ENCODE measurements at places on chromosomes 13 and 19.

DNA sequence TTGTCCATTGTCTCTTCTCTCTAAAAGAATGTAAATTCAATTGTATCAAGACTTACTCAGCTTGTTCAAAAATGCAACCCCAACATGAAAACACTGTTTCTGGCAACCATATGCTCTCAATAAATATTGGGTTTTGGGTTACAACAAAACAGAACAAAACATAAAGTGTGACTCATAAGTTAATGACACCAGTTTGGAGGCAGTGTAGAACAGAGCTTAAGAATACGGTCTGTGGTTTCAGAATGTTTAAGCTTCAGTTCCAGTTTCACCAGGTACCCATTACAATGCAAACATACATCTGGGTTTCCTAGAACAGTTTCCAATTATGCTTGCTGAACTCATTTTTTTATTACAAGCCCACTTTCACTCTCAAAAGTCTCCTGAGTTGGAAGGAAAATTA, 285.8 kb upstream of the PCDH9 start:
- DNase-seq: no peak

DNA sequence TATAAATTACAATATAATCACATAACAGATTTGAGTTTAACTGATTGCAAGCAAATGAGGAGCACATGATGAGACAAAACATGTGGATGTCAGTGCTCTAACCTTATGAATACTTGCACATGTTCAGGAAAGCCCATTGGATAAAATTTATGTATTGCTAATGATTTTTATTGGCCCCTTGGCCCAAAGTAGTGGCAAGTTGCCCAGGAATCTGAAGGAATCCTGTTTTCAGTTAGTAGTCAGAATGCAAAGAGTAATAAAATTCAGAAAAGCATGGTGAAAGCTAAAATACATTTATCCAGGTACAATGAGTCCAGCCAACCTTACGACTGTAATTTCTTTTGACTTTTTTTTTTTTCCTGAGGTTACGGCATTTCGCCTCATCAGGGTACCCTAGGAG, 1539.4 kb downstream of the EFNB2 start:
- DNase-seq: no peak

DNA sequence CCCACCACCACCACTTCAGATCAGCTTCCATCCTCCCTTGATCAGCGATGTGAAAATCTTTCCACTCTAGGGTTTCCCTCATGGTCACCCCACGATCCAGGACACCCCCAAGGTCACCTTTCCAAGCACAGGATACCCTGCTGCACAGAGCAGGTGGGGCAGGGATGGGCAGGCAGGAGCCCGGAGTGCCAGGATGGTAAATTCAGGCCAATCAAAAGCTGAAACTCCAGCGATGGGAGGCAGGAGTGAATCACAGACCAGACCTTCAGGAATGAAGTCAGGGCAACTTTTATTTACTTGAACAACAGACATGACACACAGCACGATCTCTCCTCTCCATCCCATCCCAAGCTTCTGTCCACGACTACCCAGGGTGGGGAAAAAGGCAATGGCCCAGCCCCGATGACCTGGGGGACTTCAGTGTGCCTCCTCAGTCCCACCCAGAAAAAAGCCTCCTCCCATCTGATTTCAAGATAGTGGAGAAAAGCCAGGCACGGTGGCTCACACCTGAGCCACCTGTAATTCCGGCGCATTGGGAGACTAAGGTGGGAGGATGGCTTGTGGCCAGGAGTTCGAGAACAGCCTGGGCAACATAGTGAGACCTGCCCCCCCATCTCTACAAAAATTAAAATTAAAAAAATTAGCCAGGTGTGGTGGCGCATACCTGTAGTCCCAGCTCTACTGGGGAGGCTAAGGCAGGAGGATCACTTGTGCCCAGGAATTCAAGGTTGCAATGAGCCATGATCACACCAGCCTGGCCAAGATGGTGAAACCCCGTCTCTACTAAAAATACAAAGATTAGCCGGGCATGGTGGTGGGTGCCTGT, 39.2 kb downstream of the ZSWIM4 start:
- no peak for DNase-seq

- DNase-seq: no peak
Measured at GRCh38 chr13:100942742-100943141, 268.1 kb upstream of the TMTC4 start.

GRCh38 chr13:71831716-71832115, 35.3 kb downstream of the DACH1 start:
- no peak for DNase-seq

- no peak for DNase-seq
Measured at GRCh38 chr13:25692099-25692498, 320.3 kb downstream of the ATP8A2 start.

DNA sequence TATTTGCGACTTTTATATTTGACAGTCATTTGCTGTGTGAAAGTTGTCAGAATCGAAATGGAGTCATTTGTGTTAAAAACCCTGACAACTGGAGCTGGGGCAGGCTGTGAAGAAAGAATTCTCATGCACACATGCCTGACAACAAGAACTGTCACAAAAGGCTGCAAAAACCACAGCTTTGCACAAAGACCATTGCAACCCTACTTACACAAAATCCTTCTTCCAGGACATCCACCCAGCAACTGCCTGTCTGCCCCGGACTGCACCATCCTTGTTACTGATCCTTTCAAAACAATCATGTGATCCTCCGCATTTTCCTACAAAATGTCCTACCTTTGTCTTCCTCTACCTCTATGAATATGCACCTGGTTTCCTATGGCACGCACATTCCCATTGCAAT, 66.8 kb upstream of the IRS2 start:
- no peak for DNase-seq

- no peak for DNase-seq
Measured at GRCh38 chr19:33397536-33398360, 24.2 kb downstream of the CEBPG start.

GRCh38 chr13:50214514-50214913, 199.3 kb downstream of the KCNRG start:
- no peak for DNase-seq

- no peak for DNase-seq
Measured at GRCh38 chr19:13929340-13929739, 8.9 kb downstream of the PODNL1 start.

DNA sequence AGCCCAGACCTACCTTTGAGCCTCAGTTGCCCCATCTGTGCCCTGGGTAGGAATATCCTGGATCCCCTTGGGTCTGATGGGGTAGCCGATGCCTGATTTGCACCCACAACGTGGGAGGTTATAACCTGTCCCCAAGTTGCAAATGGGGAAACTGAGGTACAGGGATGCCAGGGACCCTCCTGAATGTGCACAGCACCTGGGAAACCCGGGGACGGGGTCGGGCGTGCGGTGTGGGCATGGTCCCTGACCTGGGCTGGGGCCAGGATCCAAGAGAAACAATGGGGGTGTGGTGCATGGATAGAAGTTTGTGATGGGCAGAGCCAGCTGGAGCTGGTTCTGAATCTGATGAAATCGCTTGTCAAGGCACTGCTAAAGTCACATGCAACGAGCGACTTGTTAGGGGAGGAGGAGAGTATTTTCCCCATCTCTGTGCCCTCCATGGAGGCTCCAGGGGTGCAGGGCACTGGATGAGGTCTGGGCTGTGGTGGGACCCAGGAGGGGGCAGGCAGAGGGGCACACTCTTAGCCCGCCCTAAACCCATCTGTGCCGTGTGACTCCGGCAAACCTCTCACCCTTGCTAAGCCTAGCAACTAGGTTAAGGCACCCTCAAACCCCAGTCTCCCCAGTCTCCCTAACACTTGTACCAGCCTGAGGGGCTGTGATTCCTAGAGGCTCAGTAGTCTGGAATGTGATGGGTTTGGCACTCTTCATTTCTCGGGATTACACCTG, 749 bp downstream of the GDF15 start:
- DNase-seq: no peak

DNA sequence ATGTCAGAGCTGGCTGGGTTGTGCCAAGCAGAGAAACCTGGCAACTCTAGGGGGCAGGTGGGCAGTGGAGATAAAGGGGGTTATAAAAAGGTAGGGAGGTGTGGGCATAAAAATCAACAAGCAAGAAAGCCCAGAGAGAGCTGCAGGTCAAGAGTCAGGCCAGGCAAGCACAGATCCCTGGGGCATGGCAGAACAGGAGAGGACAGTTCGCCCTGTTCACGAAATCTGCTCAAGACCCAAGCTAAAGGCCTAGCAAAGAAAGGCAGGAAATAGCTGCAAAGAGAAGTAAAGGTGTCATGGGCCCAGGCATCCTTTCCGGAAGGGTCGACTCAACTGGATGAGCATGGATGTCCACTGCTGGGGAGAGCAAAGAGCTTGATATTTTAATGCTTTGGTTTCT, 3.4 kb downstream of the MBNL2 start:
- DNase-seq: peak; percentile 31

- DNase-seq: no peak
Measured at GRCh38 chr13:67100730-67101129, 129.4 kb downstream of the PCDH9 start.

DNA sequence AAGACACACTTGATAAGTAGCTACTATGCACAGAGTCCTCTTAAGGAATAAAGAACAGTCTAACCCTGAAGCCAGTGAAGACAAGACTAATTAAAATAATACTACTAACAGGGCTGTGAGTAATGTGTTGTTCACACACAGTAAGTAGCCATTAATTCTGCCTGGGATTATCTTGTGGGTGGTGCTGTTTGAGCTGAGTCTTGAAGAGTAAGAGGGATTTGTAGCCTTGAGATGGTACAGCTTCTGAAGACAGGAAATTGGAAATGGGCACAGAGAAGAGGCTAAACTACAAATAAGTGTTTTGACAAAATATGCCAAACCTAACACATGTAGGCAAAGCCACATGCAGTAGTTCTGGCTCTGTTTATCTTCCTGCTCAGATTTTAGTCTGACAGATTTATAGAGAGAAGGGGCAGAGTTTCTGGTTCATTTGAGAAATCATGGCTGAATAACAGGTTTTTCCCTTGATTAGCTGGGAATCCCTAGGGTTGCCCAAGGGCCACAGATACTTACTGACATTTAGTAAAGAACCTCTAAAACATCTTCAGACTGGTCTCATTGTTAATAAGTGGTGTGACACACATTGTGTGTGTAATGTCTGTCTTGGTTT, 38.0 kb downstream of the ITGBL1 start:
- DNase-seq: no peak

DNA sequence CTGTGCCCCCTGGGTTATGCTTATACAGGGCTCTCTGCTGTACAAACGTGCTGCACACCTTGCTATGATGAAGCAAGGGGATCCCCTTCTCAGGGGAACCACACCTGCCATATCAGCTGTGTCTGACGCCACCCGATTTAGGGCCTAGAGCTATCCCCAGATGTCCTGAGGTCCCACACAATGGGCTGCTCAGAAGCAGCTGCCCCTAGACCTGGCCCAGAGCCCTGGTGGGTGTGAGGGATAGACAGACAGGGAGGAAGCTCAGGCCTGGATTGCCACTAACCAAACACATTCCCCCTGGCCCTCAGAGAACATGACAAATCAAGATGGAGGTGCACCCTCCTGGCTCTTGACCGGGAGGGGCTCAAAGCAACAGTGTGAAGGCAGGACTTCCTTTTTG, 59.3 kb downstream of the TSHZ3 start:
- no peak for DNase-seq

- peak; percentile 77 for DNase-seq
Measured at GRCh38 chr19:45443462-45444317, 20.0 kb upstream of the ERCC1 start.

DNA sequence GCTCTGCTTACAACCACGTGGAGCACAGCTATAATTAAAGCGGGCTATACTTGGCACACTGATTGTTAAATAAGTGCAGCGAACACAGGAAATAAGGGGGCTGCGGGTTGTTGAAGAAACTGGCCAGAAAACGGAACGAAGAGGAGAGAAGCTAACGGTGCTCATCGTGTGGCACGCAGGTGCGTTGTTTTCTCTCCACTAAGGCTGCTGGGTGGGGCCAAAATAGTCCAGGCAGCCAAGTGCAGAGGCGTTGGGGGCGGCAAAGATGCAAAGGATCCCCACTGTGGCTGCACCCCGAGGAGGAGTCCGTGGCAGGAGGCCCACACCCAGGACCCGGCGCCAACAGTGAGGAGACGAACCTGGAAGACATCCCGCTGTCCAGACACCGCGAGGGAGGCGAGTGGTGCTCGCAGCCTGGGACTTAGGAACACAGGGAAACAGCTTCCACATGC, 8.1 kb upstream of the ARL11 start:
- peak; percentile 22 for DNase-seq

DNA sequence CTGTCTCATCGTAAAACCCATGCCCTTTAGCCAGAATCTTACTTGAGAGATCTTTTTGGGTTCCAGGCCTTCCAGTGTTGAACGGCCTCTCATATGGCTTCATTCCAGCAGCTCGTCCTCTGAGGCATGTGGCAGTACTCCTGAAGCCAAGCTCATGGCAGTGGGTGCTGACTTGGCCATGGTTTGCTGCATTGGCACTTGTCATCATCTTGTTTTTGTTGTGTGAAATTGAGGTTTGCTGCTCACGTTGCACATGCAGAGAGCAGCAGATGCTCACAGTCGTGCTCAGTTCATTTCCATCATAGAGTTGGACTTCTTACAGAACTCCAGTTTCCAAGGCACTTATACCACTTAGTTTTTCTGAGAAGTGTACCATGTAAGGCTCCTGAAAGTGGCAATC, 14.9 kb downstream of the TEX29 start:
- peak; percentile 18 for DNase-seq

DNA sequence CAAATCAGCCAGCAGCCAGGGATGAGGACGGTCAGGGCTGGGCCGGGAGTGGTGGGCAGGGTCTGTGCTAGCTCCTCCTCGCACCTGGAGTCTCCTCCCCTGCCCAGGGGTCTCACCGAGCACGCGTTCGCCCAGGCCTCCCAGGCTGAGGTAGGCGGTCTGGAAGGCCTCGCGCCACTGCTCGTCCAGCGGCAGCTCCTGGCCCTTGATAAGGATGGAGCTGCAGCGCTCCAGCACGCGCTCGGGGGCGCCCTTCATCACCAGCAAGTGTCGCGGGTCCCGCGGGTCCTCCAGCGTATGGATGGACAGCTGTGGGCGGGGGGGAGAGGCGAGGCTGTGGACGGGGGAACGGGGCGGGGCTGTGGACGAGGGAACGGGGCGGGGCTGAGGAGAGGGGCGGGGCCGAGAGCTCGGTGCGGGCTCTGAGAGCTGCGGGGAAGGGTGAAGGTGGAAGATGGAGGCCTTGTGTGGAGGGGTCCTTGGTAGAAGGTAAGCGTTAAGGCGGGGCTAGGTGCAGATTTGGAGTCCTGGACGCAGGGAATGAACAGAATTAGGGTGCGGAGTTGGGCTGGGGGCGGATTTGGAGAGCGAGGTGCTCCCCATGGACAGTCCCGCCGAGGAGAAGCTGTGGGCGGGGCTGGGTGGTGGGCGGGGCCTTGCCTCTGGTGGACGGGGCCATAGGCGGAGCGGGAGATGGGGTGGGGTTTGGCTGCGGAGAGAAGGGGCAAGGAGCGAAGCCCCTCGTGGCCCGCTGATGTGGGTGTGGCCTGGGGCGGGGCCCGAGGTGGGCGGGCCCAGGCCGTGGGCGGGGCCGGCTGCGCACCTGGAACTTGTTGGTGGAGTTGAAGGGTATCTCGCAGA, 5.7 kb downstream of the ATP4A start:
- DNase-seq: no peak

GRCh38 chr19:51696606-51697005, 3.5 kb downstream of the SPACA6 start:
- DNase-seq: no peak

- no peak for DNase-seq
Measured at GRCh38 chr13:51887468-51887867, 25.7 kb downstream of the CCDC70 start.
